Germinal center (tissue), 1 donor: ENCODE measurements at places on chromosomes 11 and 22.

DNA sequence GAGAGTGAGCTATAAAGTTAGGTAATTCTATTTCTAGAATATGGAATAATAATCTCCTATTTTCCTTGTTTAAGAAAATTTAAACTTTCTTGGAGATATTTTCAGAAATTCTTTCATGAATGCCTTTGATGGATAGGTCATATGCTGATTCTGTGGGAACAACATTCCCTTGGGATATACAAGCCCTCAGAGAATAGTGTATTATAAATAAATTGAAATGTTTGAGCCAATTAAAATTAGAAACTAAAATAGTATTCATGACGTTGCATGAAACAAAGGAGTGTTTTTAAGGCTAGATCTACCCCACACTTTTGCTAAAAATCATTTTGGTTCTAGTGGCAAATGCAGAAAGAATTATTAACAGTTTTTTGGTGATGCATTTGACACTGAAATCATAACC is 269.3 kb upstream of the ANO3 start:
- DNase-seq, result no peak

DNA sequence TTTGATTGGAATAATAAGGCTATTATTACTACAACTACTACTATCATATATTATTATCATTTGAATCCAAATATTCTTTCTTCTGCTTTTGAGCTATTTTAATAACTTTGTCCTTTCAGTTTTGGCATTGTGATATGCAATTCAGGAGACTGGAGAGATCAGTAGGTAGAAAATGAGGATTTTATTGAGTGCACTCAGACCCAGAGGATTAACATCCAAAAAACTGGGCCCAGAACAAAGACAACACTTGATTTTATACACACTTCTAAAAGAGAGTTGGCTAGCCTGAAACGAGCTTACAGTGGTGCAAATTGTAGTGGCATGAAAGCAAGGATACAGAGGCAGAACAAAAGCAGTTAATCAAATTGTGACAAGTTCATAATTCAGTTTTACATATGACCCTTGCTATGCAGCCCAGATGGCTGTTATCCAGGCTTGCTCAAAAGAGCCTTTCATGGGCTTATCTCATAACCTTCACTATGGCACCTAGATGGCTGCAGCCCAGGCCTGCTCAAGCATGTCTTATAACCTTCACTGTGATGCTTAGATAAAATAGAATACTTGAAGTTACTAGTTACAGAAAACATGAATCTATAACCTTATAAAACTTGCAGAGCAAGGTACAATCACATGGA is 796.3 kb upstream of the RAG2 start:
- no peak for DNase-seq

GRCh38 chr11:125429807-125430678 is 66.0 kb downstream of the FEZ1 start:
- no peak for DNase-seq

GRCh38 chr22:49574881-49575702 is 252.6 kb downstream of the BRD1 start:
- DNase-seq, result no peak

GRCh38 chr11:94336033-94336432 is 31.7 kb downstream of the IZUMO1R start:
- DNase-seq, result no peak

DNA sequence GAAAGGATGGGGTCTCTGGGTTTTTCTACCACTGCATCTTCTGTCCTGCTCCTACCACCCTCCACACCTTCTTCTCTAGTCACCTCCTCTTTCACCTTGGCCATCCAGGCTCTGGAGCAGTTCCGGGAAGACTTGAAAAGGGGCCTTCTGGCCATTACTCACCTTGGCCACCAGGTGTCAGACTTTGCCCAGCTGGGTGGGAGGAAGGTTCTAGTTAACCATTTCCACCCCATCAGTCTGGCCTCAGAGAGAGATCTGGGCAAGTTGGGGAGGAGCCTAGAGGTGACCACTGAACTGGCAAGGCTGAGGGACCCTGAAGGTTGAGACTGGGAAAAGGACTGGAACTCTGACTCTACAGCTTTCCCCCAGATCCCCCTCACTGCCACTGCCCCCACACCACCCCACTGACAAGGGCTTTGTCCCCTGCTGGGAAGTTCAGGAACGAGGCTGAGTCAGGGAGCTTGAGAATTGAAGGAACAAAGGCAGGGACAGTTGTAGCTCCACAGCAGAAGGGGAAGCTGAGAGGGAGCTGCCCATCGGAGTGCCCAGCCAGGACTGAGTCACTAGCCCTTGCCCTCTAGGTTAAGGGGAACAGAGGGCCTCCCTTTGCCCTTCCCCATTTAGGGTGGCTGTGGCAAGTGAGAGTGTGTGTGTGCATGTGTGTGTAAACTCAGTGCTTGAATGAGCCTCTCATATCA is 3.7 kb upstream of the POLD4 start:
- DNase-seq, result peak; percentile 78

DNA sequence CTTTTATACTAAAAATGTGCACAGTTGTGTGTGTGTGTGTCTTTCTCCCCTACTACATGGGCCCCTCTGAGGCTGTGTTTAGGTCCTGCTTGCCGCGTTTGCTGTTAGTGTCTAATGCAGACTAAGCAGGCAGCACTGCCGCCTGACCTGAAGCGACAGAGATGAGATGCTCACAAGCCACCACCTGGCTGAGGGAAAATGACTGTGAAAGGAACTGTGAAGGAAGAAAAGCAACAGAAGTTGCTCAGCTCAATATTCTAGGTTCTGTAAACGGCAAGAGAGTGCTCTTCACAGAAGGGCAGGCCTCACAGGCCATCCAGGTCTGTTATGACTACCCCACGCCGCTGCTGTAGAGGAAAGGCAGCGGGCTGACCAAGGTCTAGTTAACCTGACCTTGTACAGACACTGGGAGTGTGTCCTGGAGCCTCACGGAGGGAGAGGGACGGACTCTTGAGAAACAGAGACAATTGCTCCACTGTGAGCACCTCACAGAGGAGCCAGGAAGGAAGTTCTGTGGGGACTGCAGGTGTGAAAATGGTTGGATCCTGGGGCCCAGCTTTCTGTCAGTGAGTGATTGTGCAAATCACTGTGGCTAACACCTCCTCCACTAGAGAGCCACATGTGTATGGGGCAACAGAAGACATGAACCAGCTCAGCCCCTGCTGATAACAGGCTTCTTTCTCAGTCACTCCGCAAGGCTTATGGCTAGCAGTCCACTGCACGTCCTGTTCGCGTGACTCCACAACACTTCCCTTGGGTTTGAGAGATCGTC is 31.3 kb upstream of the YPEL1 start:
- DNase-seq, result no peak

DNA sequence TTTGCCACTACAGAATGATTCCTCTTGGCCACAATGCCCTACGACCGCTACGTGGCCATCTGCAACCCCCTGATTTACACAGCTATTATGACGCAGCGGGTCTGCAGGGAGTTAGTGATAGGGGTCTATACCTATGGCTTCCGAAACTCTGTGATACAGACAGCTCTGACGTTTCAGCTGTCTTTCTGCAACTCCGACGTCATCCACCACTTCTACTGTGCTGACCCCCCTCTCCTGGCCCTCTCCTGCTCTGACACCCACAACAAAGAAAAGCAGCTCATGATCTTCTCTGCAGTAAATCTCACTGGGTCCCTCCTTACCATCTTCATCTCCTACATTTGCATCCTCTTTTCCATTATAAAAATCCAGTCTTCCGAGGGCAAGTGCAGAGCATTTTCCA is 52.3 kb upstream of the OR5P2 start:
- DNase-seq, result no peak

DNA sequence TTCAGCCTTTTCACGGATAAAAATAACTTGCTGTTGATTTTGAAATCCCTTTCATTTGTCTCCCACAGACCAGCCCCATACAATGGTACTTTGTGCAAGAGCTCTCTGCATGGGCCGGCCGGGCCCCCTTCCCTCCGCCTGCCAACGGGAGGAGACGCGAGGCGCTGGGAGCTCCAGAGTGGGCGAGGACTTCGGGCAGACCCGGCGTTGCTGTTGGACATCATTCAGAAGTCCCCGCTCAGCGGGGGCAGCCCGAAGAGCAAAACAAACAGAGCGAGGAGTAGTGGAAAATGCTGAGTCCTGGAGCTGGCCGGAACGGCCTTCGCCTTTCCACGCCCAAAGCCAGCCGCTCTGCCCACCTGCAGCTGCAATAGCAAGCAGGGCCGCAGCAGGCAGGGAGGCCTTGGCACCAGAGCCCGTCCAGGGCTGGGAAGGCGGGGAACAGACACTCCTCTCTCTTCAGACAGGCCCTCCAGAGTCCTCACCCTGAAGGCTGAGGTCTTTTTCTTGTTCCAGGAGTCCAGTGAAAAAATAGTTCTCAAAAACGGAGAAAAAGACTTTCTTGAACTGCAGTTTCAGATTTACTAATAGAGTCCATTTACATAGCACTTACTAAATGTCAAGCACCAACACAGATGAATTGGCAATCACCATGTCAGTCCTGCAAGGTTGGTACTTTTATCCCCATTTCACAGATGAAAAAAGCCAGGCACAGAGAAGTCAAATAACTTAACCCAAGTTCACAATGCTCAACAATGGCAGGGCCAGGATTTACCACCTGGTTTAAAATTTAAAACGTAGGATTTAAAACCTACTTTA is 135.5 kb downstream of the ETS1 start:
- DNase-seq, result peak; percentile 15

DNA sequence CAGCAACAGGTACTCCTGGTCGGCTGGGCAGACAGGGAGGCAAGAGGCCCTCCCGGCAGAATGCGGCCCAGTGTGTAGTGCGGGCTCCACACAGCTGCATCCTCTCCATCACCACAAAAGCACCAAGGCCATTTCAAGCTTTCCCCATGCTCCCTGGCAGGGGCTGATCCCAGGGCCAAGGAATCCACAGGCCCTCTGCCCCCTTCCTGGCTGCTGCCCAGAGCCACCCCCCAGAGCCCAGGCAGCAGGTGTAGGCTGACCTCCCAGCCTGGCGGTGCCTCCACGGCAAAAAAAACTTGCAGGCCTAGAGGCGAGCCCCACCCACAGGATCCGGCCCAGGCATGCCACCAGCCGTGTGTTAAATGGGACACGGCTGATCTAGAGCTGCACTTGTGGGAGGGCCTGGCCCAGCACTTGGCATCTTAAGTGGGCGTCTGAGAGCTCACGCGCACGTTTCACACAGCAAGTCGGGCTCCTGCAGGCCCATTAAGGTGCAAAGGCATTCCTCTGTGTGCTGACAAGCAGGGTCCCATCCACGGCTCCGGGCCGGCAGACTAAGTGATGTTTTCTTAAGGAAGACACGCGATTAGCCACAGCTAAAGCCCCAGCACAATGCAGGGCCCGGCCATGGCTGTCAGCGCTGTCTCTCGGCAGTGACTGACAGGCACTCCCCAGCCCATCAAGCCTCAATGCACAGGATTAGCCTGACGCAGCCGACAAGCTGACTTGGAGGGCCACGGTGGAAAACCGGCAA is 19.8 kb upstream of the GNB1L start:
- DNase-seq, result no peak

- no peak for DNase-seq
These were observed 60.2 kb downstream of the USP35 start for GRCh38 chr11:78248903-78249302.

GRCh38 chr11:31870609-31871309 is 59.6 kb upstream of the PAX6 start:
- DNase-seq, result peak; percentile 6

GRCh38 chr11:126129727-126130671 is 67.3 kb upstream of the CDON start:
- no peak for DNase-seq

DNA sequence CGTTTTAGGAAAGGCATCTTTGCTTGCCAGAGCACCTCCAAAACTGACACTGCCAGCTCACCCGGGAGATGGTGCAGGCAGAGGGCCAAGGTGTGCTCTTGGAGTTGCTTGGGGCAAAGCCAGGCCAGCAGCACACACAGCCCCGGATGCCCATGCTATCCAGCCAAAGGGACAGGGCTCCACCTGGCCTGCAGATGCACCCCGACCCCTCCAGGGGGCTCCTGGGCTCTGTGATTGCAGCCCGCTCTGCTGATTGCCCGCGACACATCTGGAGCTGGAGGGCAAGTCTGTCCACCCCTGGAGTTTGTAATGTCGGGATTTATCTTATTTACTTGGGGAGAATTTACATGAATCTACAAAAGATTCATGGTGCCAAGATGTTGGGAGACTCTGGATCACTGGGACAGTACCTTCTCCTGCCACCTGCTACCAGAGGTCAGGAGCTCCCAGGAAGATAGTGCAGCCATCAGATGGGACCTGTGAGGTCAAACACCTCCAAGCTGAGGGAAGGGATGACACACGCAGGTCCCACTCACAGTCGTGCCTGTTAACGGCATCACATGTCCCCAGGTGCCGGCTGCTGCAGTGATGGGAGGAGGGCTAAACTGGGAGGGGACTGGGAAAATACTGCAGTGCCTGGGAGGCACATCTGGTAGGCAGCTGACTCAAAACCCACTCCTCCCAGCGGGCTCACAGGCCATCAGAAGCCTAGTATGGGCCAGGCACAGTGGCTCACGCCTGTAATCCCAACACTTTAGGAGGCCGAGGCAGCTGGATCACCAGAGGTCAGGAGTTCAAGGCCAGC is 17.2 kb downstream of the CBX7 start:
- peak; percentile 65 for DNase-seq

DNA sequence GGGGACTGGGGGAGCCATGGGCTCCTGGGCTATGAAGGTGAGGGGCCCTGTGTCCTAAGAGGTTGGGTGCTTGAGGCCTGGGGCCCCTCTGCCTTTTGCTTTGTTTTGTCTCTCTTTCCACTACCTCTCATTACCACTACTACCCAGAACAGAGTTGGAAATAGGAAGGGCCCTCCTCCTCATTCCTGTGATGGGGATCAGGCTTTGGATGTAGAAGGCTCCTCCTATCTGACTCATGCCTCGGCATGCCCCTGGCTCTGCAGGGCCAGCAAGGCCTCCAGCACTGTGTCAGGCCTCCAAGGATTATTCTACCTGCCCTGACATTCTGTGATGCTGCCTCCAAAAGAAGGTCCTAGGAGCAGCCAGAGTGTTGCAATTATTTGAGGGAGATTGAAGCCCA is 766 bp downstream of the IZUMO1R start:
- no peak for DNase-seq

GRCh38 chr11:116970485-116971292 is 127.5 kb downstream of the SIK3 start:
- no peak for DNase-seq

GRCh38 chr11:19919050-19919561 is 206.5 kb downstream of the NAV2 start:
- no peak for DNase-seq

DNA sequence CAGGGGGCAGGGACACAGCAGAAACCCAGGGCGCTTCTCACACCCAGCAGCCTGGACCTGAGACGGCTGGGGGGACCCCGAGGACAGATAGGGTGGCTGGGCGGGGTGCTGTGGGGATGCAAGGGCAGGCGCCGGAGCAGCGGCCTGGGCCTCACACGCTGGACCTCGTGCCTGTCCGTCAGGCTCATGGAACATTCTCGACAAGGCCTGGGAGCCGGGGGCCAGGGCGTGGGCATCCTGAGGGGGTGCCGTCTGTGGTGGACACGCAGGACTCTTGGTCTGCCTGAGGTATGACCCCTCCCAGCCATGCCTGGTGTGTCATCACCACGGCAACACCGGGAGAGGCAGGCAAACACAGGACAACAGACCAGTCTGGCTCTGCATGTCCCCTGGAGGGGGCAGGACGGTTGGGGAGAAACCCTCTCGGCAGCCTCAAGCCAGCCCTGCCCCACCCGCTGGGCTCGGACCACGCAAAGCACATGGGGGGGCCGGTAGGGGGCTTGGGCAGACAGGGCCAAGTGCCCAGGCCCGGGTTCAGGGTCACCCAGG is 21.4 kb downstream of the MRPL23 start:
- no peak for DNase-seq

GRCh38 chr22:19693981-19694670 is 20.2 kb upstream of the SEPTIN5 start:
- DNase-seq, result no peak

- DNase-seq, result no peak
These were observed 19.9 kb upstream of the CCDC86 start for GRCh38 chr11:60821827-60822599.
